ENCODE measurements at places on chromosomes 1 and 21.

- DNase-seq: no peak
Measured at GRCh38 chr1:66624412-66625060, 90.6 kb downstream of the SGIP1 start.

GRCh38 chr1:16960560-16961296, 19.7 kb downstream of the MFAP2 start:
- DNase-seq: no peak

DNA sequence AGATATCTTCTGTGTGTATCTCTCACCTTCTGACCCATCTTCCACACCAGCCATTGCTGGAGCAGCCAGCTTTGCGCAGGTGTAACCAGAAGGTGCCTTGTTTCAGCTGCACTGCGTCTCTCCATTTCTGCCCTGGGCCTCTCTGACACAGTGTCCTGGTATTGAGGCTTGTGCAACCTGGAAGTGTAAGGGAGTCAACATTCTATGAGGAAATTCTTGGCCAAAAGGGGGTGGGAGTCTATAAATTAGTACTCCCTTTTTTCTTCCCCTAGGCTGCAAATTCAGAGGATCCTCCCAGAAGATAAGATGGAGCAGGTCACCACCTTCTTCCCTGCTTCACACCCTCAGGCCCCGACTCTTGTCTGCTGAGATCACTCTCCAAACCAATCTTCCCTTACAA, 109.1 kb downstream of the MRPS6 start:
- no peak for DNase-seq

DNA sequence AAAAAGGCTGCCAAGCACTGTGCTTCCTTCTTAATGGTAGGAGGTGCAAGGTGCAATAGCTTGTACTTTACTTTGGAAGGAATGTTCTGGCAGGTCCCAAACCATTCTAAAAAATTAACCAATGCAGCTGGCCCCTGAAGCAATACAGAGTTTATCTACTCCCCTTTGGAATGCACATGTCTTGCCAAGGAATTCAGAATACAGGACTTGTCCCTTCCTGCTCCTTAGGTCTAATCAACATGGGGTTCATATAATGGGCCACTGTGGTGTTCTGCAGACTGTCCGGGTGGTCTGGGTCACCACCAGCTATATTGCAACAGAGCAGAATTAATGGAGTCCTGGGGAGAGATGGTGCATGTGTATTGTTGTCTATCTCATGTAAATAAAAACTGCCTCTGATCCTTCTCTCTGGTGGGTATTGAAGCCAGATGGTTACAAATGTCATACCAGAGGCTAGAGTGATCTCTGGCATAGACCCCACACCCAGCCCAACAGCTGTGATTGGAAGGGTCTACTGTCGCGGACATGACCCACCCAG, 112.8 kb downstream of the RIPK4 start:
- DNase-seq: no peak

DNA sequence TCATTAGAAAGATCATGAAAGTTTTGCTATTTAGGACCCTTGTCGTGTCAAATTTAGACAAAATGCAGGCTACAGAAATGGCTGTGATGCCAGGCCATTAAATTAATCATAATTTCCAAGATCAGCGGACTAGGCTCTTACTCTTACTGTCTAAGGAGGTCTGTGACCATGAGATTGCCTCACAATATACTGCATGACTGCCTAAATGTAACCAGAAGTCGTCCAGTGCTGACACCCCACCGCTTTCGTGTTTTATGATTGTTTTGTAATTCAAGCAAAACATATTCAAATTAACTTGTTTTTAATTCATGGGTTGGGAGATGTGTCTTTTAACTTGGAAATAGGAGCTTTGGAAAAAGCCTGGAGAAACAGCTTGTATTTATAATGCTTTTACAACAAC, 947.5 kb downstream of the BRINP3 start:
- DNase-seq: no peak

DNA sequence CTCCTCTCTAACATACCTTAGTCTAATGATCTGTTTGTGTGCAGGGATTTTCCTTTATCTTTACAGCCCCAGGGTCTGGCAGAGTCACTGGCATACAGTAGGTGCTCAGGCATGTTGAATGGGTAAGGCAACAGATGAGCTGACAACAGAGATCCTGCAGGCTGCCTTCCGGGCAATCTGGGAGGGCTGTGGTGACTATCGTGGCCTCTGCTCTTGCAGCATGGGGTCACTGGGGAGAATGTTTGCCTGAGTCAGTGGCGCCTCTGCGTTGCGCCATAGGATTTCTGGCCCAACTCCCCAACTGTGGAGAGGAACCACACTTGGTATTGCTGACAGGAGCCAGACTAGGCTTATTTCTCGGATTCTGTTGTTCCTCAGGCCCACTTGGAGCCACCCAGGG, 93.8 kb downstream of the LAMC2 start:
- no peak for DNase-seq

DNA sequence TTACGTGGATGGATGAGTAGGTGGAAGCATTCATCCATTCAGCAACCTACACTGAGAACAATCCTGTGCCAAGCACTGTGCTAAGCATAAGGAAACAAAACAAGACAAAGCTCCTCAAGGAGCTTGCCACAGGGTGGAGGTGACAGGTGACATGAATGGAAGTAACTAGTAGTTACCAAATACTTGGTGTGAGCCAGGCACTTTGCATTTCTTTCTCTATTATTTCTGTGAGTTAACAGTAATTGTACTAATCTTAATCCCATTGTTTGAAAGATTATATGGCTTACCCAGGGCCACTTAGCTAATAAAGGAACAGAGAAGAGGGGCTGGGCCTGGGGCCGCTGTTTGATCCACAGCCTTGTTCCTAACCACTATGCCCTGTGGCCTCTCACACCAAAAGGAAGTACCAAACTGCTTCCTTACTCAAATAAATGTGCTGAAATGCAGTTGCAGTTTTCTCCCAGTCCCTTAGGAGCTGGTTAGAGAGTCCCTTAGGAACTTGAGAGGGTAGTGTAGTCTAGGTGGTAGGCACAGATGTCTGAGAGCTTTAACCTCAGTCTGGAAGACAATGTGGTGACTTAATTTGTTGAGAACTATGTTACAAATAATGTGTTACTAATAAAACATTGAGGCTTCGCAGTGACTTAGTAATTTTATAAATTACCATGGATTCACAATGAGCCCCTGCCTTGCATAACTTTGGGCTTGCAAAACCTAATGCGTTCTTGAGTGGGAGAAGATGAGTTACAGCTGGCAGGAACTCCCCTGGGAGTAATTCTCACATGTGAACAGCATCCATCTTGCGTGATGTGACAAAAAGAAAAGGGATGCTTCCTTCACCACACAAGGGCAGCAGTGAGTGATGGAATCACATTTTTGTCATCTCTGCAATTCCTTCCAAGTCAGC, 69.8 kb downstream of the MPZL1 start:
- no peak for DNase-seq

DNA sequence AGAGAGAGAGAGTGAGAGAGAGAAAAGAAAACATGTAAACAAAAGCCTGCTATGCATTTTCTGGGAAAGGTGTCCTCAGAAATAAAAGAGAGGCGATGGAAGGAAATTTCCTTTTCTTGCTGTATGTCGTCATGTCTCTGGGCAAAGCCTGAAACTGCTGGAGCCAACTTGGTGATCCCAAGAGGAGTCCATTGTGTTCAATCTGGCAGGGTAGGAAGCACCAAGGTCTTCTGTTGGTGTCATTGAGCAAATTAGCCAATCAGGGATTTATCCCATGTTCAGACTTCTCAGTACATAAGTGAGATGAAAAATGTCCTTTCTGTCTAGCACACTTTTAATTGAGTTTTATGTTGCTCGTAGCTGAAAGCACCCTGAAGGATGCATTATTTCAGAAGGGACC, 260.0 kb upstream of the KAZN start:
- DNase-seq: no peak

DNA sequence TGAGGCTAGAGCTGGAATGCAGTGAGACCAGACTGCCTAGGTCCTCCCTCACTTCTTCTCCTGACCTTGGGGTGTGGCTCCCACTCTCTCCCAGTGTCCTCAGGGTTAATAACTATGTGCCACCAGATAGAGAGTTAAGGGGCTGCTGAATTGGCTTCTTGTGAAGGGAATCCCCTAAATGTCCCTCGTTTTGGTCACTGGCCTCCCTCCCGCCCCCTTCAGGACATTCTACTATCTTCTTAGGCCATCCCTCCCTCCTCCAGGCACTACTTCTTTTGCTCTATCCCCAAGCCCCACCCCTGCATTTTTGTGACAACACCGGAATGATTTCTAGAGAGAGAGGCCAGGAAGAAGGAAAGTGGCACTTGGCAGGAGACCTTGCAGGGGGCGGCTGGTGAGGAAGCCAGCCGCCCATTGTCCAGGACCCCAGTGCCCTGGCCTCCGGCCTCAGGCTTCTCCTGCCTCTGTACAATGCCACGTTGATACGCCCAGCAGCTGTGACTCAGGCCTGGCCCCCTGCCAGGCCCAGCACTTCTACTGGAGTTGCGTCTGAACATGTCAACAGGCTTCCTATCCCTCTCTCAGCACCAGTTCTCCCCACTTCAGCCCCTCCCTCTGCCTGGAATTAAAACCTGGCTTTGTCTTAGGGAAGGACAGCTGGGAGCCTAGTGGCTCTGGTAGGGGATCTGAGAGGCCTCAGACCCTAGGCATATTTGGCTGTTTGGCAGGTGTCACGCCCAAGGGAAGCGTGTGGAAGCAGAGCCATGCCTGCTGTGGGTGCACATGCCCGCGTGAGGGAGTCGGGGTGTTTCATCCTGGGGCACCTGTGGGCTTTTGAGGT, 9.1 kb downstream of the LMNA start:
- DNase-seq: peak; percentile 65
